NCI-H460 (cell line): ENCODE measurements at places on chromosomes 1 and 21. TPM values are rescaled to one million over a fixed set of nuclear protein-coding genes. Genes with fewer than 3 reads are reported as not detected.

LMOD1 gene
- total RNA-seq: not detected in 2 replicates

PARS2 gene
- 4.8 and 5.4 TPM in 2 replicates for total RNA-seq

FABP3 gene
- not detected in 2 replicates for total RNA-seq

DNA sequence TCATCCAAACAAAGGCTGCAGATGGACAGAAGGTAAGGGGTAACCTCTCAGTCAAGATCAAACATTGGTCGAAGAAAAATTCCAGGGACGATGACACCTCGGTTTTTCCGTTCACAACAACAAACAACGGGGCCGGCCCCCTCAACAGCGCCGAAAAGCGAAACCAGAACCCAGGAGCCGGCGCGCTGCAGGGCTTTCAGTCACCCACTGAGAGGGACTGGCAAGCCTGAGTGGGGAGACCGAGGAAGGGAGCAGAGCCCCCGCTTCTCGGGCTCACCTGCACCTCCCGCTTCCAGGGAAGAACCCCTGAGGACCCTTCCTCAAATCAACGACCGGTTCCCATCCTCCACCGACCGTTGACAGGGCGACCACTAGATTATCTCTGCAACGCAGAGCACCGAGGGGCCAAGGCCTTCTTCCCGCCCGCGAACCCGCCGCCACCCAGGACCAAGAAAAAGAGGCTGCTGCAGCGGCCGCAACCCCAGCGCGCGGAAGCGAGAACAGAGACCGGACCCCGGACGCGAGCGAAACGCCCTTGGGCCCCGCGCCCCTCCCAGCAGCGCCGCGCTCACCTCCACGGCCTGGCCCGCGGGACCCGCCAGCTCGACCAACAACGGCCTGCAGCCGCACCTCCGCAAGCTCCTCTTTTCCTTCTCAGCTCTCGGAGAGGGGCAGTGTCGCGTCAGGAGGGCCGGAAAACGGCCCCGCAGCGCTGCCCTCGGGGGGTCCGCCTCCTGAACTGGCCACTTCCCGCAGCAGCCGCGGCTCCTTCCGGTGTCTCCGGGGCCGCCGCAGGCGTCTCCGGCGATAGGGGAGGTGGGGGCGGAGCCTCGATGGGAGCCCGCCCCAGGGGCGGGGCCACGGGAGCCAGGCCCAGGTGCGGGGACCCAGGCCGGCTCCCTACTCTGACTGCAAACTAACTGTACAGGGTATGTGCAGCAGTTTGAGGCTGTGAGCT is at the start of gene USP33:
Gene USP33, minus strand, starts transcription at position 782 of the 958 bp plus-strand sequence. CDS start 18,155 bp downstream, outside the sequence.
- DNase-seq: peak; percentile 72

PTGER3 gene
- 0.09 and 0.15 TPM in 2 replicates for total RNA-seq

TMED5 gene
- total RNA-seq: 90.3 and 95.6 TPM in 2 replicates

DNA sequence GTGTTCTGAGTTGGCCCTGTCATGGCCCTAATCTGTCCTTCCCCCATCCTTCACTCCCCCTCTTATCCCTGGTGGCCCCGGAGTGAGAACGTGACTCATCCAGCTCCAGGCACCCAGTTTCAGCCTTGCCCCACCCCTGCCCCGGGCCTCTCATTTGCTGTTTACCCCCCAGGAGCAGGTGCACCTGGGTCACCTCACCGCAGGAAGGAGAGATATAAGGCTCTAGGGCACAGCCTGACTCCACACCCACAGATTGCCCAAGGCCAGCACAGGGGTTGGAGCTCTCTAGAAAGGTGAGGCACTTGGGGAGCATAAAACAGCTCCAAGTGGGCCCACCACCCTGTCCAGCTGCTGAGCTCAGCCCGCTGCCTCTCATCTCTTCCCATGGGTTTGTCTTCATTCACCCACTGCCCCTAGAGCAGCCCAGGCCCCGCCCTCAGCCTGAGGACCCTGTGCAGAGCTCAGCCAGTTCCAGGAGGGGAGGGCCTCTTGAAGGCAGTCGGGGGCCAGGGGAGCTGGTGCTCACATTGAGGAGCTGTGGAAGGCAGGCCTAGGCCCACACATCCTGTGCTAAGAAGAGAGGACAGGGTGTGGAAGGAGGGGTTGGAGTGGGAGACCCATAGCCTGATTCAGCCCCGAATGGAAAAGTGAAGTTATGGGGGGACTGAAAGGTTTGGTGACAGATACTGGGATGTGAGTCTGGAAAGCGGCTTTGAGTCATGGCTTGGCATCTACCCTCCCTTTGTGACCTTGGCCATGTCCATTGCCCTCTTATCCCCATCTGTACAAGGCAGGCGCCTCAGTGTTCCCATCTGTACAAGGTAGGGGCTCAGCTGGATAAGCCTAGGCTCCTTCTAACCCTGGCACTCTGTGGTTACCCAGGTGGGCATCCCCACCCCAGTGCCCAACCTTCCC is 16.1 kb upstream of the GPR37L1 start:
- DNase-seq: no peak

GRCh38 chr1:15625056-15625917 is 8.0 kb downstream of the DDI2 start:
- DNase-seq: no peak

- DNase-seq: peak; percentile 36
Measured at GRCh38 chr1:9766759-9767442, 56.9 kb downstream of the CLSTN1 start.

LRRC3 gene
- 0.47 and 0.92 TPM in 2 replicates for total RNA-seq

- no peak for DNase-seq
Measured at GRCh38 chr1:87007323-87007722, 92.9 kb downstream of the HS2ST1 start.

GRCh38 chr1:222852326-222852725 is 37.5 kb downstream of the DISP1 start:
- DNase-seq: no peak

GRCh38 chr1:30988045-30988444 is 77.5 kb downstream of the PUM1 start:
- no peak for DNase-seq

DNA sequence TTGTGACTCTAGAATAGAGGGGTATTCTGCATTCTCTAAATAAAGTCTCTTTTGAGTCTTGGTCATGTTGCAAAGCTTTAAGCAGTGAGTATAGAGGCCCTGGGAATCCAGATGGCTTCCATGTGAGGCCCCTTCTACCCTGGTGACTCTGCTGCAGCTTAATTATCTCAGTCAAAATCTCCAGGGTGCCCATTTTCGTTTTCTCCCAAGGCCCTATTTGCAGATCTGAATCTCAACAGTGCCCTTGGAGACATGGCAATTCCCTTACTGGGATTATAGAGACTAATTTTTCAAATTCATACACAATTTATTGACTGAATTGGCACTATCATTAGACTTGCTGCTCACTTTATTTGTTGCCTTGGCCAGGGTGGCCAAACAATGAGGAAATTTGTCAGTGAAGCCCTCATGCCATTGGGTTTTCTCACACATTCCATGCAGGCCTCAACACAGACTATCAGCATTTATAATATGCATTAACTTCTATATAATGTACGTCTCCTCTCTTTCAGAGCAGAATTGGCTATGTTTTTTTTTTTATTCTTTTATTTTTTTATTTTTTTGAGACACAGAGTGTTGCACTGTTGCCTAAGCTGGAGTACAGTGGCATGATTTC is 35.1 kb downstream of the PROX1 start:
- no peak for DNase-seq

DNA sequence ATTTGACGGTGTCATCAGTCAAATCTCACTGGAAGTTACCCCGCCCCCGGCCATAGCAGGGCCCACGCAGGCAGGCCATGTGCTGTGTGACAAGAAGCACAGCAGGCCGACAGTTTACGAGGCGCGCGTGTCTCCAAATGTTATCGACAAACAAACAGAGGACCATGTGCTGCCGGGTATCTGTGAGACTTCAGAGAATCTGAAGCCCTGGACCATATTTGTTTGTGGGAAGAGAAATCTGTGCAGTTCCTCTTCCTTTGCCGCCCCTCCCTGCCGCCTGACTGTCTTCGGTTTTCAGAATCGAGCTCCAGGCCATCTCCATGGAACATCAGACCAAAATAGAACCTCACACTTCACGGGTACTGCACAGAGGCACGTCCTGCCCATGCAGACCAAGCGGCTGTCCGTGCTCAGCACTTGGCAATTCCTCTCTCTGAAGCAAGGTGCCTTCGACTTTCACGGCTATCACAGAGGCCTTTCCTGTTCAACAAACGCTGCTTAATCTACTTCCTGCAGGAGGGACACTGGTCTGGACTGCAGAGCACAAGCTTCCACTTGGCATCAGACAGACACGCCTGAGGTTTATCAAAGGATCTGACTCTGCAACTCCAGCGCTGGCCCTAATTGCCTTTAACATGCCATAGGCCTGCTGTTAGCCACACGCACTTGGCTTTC is 135.7 kb upstream of the KRTAP19-8 start:
- no peak for DNase-seq

DNA sequence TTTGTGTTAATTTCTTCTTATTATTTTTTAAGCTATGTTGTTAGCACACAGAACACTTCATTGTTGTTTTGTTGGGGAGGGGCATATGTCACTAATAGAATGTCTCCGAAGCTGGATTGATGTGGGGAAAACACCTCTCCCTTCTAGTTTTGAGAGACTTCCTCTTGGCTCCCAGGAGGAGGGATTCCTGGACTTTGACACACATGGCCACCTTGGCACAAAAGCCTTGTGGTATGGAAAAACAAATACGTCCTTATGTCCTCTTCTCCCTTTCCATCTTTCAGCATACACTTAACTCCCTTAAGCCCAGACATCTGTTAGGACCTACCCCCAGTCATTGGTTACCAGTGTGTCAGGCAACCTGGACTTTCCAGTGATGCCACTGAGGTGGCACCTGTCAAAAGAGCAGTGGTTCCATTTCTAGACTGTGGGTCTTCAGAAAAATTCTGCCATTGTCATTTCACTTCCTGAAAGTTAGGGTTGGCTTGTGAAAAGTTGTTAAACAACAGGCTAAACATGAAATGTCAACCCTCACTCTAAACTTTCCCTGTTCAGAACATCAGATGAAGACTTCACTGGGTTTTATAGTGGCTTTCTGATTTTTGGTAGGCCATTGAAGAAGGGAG is 12.5 kb upstream of the ABCB10 start:
- no peak for DNase-seq

DNA sequence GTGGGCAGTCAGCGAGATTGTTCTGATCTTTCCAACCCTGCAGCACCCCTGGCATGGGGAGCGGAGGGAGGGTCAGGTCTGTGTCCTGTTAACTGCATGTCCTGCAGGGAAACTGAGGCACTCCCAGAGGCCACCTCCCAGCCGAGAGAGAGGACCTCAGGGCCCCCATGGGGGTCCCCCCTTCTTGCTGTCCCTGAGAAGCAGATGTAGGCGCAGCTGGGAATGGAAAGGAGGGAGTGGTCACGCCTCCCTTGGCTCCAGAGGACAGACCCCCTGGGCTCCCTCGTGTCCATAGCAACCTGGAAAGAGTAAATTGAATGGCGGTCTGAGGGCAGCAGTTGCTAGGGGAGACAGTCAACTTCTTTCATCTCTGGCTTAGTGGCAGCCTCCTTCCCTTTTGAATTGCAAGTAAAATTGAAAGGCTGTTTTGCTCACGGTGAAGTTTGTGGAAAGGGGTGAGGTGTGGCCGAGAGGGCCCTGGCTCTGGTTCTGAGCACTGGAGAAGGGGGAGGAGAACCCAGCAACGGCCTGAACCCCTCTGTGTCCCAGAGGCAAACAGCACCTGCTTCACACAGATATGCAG is 4.9 kb downstream of the CROCC start:
- no peak for DNase-seq

GRCh38 chr1:220894025-220894923 is 15.0 kb downstream of the HLX start:
- DNase-seq: no peak

TRIM58 gene
- not detected in 2 replicates for total RNA-seq

DNA sequence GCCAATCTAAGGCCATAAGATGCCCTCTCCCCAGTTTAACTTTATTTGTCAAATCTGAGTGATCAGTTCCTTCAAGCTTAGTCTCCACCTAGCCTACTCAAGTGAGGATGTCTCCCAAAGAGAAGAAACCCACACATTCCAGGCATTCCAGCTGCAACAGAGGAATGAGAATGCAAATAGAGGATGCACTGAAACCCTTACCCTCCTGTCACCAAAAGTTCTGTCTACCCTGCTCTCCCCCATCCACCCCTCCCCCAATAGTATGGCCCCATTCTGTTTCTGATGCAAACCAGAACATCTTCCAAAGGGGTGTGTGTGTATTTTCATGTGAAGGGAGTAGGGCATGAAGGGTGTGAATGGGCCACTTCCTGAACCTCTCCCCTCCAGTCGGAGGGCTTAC is 3.0 kb downstream of the DUSP23 start:
- no peak for DNase-seq

- DNase-seq: no peak
Measured at GRCh38 chr1:179095924-179096323, 14.1 kb downstream of the TOR3A start.

DNA sequence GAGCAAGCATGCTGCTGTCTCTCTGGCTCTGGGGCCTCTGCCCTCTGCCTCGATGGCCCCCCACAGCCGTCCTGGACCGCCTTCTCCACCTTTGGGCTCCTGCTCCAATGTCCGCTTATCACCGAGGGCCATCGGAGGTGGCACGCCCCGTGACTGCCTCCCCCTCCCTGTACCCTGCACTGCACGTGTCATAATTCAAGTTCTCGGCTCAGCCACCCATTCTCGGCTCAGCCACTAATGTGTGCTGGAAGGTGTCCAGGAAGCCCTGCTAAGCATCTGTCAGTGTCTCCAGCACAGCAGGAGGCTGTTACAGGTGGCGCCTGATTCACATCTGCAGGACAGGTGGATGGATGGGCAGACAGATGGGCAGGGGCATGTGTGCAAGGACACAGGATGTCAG is 45.5 kb downstream of the TP73 start:
- no peak for DNase-seq

DNA sequence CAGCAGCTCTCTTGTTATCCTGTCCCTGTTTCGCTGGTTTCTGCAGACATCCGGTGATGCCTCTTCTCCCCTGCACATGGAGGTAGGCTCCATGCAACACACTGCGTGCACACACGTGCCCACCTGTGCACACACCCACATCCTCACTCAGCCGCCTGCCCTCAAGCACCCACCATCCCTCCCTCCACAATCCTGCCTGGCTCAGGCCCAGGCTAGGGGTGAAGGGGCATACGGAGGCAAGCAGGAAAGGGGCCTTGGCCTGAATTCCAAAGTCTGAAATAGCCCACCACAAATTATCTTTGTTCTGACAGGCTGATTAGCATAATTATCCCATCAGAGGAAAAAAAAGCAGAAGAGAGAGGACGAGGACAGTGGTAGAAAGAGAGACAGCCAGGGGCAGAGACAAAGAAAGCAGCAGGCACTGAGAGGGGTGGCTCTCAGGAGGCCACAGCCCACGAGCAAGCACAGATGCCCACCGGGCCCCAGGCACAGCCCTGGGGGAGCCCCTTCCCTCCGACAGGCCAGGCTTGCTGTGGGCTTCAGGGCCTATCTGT is 73.2 kb downstream of the GRIK3 start:
- no peak for DNase-seq

- peak; percentile 19 for DNase-seq
Measured at GRCh38 chr21:23162198-23162946, 2164.2 kb downstream of the NCAM2 start.
